NCI-H526 (cell line): ENCODE measurements at places on chromosomes 12 and 14.
A peak's percentile ranks its signal among the peaks of the same experiment; 100 is the strongest.

DNA sequence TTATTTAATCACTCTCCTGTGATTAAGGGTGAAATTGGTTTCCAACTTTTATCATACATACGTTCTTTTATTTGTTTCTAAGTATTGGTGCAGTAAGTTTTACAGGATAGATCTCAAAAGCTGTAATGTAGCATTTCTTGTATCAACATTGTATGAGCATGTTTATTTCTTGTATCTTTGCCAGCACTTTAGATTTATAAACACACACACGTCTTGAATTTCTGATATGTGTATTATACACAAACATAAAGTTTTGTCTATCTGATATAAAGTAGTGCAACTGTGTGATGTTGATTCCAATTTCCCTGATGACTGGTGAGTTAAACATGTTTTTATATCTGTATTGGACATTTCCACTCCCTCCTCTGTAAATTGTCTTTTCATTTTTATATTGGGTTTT lies 134.7 kb downstream of the NOVA1 start:
- DNase-seq: no peak

DNA sequence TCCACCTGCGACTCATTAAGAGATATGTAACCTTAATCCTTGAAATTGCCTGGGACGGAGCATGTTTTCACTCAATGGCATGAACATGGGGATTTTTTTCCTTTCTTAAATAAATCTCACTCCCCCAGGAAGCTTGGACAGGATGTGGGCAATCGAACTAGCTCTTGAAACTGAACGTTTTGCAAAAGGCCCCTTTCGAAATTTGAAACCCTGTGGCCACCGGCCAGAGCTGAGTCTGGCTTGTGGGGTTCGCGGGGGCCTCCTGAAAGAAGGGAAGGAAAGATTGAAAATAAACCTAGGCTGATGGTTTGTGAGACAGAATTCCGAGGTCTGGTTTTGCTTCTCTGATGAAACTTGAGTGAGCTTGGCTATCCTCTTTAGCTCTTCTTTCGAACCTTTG lies 101.4 kb upstream of the RTL1 start:
- DNase-seq: no peak

- no peak for DNase-seq
These were observed 446.8 kb downstream of the AEBP2 start for GRCh38 chr12:19886065-19886464.

DNA sequence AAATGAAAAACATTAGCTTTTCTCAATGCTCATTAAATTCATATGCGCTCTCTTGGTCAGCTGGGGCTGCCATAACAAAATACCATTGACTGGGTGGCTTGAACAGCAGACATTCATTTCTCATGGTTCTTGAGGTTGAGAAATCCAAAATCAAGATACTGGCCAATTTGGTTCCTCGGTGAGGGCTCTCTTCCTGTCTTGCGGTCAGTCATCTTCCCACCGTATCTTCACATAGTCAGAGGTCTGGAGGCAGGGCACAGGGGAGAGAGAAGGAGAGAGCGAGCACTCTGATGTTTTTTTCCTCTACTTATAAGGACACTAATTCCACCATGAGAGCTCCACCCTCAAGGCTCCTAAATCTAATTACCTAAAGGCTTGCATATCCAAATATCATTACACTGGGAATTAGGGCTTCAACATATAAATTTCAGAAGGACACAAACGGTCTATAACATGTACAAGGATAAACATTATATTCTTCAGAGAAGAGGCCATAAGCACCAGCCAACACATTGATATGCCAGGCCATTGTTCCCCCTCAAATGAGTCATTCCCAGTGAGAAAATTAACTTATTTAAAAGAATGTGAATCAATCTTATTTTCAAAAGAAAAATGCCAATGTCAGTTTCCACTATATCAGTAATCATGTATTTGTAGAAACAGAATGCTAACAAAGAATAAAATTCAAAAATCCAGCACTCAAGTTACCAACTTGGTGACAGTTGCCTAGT lies 152.2 kb downstream of the BTG1 start:
- no peak for DNase-seq

GRCh38 chr12:52627395-52628110 lies 9.2 kb upstream of the KRT73 start:
- no peak for DNase-seq

DNA sequence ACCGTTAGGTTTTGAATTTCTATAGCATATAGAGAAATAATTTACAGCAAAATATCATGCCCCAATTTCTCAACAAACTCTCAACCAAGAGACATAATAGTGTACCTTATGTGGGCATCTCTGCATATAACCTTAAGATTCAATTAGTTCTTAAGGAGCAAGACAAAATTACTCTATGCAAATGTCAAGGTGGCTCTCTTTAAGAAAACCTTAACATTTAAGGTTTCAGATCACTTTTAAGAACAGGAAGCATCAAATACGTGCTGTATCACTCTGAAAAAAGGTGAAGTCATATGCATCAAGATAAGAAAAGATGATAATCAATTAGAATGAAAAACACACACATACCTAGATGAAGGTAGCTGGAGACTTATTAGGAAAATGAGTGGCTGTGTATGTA lies 728.0 kb downstream of the FLRT2 start:
- DNase-seq: no peak

GRCh38 chr14:54322246-54322645 lies 74.6 kb upstream of the CDKN3 start:
- no peak for DNase-seq

DNA sequence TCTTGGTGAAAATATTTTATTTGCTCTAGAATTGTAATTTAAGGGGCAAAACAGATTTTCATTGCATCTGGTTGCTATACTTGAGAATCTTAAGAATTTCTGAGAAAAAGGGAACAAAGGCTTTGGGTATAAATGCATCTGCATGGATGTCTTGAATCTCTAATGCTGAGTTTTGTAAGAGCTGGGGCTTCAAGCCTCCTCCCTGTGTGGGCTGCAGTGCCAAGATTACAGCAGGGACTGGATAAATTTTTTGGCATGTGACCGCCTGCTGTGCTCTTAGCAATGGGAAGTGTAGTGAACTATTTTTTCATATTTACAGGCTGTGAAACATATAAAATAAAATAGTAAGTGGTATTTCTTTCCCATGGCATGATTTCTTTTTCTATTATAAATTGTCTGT lies 70.0 kb downstream of the SLC38A6 start:
- DNase-seq: no peak

DNA sequence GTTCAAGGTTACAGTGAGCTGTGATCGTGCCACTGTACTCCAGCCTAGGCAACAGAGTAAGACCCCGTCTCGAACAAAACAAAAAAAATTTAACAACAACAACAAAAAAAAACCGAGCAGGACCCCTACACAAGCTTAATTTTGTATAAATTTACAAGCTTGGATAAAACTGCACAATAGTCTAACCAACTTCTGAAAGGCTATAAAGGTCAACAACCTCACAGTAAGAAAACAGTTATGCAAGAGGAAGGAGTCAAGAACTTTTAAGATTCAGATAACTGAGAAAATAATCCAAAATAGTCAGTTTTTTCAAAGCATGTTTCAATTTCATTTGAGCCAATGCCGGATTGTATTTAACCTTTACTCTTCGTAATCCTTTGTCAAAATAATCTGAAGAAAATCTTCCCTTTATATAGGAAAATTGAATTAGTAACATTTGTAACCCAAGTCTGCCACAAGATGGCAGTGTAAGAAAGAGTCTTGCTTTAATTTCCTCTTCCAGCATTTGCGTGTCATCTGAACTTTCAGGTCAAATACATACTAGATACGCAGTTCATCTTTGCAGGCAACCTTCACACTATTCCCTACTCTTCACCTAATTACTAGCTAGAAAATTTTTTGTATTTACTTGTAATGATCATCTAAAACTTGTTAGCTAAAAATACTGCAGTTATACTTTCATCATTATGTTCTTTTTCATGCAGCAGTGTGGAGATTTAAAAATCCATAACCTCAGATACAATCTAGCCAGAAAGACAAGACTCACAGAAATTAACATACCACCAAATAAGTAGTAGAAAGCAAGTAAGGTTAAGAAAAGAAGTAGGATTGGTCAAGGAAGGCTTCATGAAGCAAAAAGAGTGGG lies 5.8 kb downstream of the CCNB1IP1 start:
- DNase-seq: peak; percentile 49

DNA sequence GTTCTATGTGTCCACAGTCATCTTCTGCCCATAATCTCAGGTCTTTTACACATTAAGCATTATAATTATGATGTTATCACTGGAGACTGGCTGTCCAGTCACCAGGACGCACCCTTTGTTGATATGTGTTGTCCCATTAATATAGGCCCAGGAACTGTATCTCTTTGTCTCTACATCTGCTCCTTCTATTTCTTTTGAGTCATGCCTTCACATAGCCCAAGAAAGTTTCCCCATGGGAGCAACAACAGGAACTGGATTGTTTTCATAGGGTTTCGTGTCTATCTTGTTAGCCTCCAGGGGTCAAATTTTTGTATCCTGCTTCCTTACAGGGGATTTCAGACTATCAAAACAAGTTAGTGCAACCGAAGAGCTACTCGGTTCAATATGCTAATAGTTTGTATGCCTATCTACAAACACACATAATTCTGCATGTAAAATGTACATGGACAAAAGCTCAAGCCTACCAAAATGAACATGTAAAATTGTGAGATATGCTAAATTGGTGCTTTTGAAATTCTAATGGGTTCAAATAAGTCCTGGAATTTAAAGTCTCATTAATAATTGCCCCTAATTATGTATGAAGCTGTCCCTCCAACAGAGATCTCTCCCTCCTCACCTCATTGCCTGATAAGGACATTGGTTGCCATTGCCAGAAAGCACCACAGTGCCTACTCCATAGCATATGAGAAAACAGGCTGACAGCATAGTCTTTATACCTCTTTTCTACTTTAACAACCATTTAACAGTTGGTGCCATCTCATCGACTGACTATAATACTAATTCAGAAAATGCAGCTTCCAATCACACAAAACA lies 99.8 kb upstream of the DIO2 start:
- DNase-seq: no peak

- DNase-seq: peak; percentile 24
These were observed 11.7 kb upstream of the INF2 start for GRCh38 chr14:104677512-104678332.

DNA sequence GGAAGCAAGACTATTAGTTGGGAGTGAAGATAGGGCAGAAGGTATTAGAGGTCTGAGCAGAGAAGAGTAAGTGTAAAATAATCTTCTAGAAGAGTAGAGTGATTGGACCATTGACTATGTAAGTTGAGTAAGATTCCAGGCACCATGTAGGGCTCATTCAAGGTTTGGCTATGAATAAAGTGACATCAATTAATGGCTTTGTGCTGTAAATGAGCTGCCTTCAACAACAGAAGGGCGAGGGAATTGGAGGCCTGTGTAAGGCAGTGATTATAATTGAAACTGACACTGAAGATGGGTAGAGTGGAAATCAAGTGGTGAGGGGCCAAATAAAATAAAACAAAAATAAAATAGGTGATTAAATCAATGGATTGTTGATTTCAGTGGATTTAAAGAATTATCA lies 26.4 kb downstream of the PTPRQ start:
- no peak for DNase-seq

DNA sequence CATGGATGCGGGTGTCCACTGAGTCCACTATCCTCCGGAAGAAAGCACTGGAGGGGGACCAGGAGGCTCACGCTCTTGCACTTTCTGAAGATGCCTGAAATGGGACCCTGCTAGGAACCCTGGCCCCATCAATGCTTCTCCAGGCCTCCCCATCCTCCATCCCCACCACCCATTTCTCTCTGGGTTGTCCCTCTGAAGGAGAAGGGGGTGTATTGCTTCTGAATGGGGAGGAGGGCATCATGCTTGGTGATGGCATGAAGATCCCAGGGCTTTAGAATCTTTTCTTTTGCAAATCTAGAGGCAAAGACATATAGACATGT lies 681 bp upstream of the JPH4 start:
- no peak for DNase-seq

DNA sequence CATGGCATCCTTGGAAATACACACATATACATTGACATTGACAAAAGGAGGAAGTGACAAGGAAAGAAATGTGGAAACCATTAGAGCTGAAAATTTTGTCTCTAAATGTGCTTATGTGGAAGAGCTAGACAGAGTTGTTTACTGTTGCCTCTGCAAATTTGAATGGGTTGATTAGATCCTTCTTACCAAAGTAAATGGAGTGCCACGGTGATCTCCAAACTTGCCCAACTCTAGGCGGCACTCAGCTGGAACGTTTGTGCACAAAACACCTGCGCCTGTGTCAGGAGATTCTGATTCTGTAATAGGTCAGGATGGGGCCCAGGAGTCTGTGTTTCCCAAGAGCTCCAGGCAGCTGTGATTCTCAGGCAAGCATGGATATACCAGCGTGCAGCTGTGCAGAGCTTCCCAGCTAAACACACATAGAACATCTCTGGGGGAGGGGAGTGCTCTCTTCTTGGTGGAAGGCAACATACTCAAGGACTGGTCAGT lies 77.8 kb upstream of the BDKRB2 start:
- DNase-seq: peak; percentile 15

- DNase-seq: no peak
These were observed 21.8 kb downstream of the PDE6H start for GRCh38 chr12:14994610-14995009.

DNA sequence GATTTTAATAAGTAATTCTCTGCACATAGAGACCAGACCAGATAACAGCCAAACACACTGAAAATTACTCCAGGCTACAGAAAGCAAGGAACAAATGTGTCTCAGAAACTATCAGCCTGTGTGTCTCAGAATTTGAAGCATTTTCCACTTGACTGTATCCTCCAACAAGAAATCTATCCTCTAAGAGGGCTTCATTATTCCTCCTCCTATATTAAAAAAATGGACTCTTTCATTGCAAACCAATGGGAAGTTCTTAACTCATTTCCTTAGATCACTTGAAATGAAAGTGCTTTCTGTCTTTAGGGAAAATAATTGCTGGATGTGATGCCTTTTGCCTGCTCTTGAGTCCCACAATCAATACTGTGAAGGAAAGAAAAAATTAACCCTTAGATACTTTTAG lies 2.3 kb downstream of the ST8SIA1 start:
- DNase-seq: no peak

- no peak for DNase-seq
These were observed 51.4 kb upstream of the BAZ1A start for GRCh38 chr14:34926552-34926951.

- DNase-seq: no peak
These were observed 220.8 kb upstream of the CAND1 start for GRCh38 chr12:67048371-67048770.

DNA sequence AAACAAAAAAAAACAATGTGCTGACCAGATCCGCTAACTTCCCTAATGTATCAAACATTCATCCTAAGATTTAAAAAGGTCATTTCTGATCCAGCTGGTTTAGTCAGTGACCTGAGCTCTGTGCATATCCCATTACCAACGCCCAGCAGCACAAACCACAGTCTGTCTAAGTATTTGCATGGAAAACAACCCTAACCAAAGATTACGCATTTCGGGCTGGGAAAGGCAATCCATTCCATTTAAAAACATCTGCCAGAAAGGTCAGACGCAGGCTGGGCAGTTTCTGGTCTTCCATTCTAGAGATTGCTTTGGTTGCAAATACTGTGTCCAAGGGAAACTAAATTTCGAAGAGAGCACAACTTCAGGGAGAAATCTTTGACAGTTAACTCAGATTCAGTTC lies 234.9 kb downstream of the FLRT2 start:
- DNase-seq: peak; percentile 84

- DNase-seq: no peak
These were observed 17.8 kb upstream of the RHOJ start for GRCh38 chr14:63186453-63186852.
